Hypothalamus (tissue), 51 donors: ENCODE measurements at places on chromosomes 7 and 10.

DNA sequence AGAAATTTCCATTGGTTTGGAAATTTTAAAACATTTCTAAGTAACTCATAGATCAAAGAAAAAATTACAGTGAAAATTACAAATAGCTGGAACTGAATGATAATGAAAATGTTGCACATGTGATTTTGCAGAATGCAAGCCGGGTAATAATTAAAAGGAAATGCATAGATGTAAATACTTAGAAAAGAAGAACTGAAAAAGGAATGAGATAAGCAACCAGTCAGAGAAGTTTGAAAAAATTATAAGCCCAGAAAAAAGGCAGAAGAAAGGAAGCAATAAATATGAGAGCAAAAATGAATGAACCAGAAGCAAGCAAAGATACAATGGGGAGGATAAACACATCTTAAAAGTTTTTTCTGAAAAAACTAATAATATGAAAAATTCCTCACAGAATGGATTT, 3.2 kb upstream of the TMEM273 start:
- no peak for DNase-seq

GRCh38 chr7:157961731-157962457, 625.1 kb downstream of the DNAJB6 start:
- DNase-seq: no peak

DNA sequence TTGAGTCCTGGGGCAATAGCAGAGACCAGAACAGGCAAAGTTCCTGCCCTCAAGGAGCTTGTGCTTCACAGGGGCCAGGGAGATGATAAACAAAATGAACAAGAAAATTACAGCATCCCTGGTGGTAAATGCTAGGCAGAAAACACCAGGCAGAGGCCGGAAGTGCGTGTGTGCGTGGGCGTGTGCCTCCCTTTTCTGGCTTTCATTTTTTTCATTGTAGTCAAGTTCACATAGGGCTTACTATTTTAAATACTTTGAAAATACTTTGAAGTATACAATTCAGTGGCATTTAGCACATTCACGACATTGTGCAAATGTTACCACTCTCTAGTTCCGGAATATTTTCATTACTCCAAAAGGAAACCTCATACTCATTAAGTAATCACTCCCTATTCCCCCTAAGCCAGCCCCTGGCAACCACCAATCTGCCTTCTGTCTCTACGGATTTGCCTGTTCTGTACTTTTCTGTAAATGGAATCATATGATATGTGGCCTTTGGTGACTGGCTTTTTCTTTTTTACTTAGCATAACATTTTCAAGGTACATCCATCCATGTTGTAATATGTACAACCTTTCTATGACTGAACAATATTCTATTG, 88.1 kb upstream of the PDCD4 start:
- no peak for DNase-seq

DNA sequence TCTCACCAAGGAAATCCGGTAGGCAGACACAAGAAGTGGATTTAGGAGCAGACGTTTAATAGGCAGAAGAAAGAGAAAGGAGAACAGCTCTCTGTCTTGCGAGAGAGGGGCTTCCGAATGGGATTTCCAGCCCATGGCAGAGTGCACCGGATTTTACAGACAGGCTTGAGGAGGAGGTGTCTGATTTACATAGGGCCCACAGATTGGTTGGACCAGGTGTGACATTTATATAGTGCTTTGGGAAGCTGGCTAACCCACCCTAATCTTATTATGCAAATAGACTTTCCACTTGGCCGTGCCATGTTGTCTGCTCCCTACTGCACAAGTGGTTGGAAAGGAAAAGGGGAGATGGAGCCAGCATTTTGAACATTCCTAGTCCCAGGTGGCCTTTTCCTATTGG, 57.8 kb downstream of the ANKMY2 start:
- no peak for DNase-seq

GRCh38 chr7:149863500-149863899, 10.3 kb upstream of the ATP6V0E2 start:
- no peak for DNase-seq

- no peak for DNase-seq
Measured at GRCh38 chr7:77710861-77711260, 14.6 kb downstream of the RSBN1L start.

DNA sequence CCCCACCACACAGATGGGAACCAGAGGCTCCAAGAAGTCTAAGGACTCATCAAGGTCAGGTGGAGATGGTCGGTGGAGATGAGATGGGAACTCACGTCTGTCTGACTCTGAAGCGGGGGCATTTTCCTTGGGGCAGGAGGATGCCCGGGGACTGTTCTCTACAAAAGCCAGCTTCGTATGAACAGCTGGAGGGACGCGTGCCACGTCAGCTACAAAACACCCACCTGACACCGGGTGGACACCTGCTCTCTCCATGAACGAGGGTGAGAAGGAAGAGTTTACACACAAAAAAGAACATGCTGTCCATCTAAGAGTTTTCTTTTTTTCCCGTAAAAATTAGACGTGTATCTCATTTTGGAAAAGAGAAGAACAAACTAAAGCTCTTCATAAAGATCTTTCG, 47.7 kb downstream of the C10orf143 start:
- DNase-seq: no peak

DNA sequence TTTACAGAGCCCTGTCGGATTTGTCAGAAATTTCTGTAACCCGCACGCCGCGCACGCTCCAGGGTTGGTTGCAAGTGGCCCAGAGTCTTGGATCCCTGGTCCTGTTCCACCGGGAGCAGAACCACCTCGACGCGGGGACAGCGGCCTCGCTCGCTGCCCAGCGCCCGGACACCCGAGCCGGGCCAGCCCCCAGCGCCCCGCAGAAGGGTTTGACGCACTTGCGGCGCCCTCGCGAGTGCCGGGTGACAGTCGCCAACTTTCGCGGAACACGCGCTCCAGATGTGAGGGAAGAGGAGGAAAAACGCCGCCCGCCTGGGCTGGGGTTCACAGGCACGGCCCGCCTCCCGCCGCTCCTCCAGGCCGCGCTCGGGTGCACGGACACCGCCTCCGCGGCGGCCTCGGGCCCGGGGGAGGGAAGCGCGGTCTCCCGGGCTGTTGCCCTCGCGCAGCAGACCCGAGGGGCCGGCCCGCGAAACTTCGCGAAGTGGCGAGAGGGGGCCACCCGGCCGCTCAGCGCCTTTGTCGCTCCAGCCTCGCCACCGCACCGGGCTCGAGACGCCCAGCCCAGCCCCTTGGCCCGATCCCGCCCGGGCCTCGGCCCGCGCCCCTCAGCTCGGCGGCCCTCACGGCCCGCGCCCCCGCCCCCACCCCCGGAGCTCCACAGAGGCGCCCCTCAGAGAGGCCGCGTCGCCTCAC, 514 bp downstream of the RNF216 start:
- DNase-seq: peak; percentile 76

DNA sequence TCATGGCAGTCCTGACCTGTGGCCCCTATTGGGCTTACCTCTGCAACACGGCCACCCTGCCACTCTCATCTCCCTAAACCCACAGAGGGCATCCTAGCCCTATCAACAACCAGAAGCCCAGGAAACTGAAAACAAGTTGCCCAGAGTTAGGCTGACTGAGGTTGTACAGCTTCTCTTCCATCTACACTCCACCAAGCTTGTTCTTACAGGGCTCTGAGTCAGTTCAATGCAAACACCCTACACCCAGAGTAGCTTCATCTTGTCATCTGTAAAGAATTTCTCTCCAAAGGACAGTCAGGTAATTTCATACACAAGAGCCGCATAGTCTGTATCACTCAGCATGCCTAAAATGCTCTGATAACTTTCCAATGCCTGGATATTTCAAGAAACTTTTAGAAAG, 175.4 kb downstream of the ARID5B start:
- DNase-seq: no peak

GRCh38 chr7:104967088-104967487, 46.9 kb upstream of the KMT2E start:
- DNase-seq: no peak

DNA sequence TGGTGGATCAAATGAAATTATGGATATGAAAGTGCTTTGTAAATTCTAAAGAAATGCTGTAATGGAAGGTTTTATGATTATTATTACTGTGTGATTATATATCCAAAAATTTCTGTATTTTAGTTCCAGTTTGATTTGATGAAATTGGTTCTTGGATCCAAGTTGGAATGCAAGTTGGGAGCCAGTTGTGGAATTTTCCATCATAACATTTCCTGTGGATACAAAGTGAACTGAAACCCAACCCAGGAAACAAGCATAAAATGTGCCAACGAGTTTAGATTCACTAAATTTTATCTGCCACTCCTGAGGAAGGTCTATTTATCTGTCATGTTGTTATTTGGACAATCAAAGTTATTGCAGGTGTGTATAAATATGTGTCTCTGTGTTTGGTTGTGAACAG, 131.4 kb upstream of the MDFIC start:
- DNase-seq: no peak

- no peak for DNase-seq
Measured at GRCh38 chr7:66237906-66238772, 33.0 kb downstream of the TPST1 start.

- no peak for DNase-seq
Measured at GRCh38 chr7:155285833-155286232, 11.8 kb upstream of the INSIG1 start.

- DNase-seq: no peak
Measured at GRCh38 chr10:119805702-119806230, 66.9 kb downstream of the MCMBP start.

DNA sequence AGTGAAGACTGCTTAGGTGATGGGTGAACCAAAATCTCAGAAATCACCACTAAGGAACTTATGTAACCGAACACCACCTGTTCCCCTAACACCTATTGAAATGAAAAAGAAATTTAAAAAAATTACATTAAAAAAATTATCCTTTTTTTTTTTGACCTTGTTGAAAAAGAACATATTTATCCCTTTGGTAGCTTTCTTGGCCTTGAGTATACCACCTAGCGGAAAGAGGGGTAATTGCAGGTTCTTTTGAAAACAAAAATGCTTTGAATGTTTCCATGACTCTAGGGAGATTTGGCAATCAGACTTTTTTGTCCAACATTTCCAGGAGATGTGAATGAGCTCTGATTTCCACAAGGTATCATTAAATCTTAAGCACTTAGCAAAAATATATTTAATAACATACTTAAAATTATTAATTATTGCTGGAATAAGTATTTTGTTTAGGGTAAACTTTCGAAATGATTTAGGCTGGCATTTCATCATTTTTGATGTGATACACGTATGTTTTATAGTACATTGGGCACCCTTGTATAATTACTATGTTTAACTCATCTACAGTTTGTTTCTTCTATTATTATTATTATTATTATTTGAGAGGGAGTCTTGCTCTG, 47.0 kb upstream of the ELMO1 start:
- DNase-seq: no peak

GRCh38 chr10:110648692-110649346, 4.7 kb downstream of the RBM20 start:
- DNase-seq: no peak

GRCh38 chr7:1814089-1814811, 144.2 kb downstream of the ELFN1 start:
- DNase-seq: no peak

DNA sequence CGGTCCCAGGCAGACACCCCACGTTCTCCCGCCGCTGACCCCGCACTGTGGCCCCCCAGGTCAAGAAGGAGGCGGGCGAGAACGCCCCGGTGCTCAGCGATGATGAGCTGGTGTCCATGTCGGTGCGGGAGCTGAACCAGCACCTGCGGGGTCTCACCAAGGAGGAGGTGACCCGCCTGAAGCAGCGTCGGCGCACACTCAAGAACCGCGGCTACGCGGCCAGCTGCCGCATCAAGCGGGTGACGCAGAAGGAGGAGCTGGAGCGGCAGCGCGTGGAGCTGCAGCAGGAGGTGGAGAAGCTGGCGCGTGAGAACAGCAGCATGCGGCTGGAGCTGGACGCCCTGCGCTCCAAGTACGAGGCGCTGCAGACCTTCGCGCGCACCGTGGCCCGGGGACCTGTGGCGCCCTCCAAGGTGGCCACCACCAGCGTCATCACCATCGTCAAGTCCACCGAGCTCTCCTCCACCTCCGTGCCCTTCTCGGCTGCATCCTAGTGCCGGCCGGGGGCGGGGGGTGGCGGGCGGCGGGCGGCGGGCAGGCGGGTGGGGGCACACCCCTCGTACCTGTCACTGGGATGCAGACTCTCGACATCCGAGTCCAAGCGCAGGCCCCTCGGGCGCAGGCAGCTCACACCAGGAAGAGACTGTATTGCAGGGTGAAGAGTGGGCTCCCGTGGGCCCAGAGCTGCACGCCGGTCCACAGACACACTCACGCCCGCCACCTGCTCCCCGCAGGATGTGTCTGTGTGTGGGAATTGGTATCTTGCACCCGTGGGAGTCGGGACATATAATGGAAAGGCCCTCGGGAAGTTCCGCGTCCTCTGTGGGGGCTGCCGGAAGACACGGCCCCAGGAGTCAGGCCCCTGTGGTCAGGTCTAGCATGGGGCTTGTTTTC, 9.6 kb downstream of the MAFK start:
- no peak for DNase-seq

DNA sequence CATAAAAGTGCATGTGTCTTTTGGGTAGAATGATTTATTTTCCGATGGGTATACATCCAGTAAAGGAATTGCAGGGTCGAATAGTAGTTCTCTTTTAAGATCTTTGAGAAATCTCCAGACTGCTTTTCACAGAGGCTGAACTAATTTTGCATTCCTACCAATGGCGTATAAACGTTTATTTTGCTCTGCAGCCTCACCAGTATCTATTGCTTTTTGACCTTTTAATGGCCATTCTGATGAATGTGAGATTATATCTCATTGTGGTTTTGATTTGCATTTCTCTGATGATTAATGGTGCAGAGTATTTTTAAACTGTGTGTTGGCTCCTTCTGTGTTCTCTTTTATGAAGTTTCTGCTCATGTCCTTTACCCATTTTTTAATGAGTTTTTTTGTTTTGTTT, 1020.1 kb downstream of the NXPH1 start:
- DNase-seq: no peak

- DNase-seq: peak; percentile 63
Measured at GRCh38 chr10:101032637-101033224, 1.7 kb downstream of the SFXN3 start.

DNA sequence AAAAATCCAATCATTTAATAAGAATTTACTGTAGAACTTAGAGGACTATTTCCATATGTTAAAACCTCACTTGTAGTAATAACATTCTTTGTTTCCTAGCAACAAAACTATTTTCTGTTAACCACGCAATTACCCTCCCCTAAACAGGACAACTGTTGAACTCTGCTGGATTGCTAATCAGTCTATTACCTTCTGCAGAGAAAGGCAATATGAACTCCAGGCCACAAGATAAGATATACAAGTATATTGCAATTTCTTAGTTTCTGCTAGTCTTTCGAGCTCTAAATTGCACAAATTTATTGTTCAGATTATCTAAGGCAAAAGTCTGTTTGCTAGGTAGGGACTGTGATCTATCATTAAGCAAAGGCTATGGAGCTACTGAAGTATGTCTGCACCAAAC, 920.1 kb upstream of the LRRN3 start:
- no peak for DNase-seq

- no peak for DNase-seq
Measured at GRCh38 chr10:21919906-21920305, 83.6 kb downstream of the DNAJC1 start.
